Stimulated activated CD8-positive, alpha-beta memory T cell treated with anti-CD3 and anti-CD28 coated beads, Interleukin-2, amount 100 ng/mL, for 1 hour (primary cell): ENCODE measurements at places on chromosomes 16 and 17.

DNA sequence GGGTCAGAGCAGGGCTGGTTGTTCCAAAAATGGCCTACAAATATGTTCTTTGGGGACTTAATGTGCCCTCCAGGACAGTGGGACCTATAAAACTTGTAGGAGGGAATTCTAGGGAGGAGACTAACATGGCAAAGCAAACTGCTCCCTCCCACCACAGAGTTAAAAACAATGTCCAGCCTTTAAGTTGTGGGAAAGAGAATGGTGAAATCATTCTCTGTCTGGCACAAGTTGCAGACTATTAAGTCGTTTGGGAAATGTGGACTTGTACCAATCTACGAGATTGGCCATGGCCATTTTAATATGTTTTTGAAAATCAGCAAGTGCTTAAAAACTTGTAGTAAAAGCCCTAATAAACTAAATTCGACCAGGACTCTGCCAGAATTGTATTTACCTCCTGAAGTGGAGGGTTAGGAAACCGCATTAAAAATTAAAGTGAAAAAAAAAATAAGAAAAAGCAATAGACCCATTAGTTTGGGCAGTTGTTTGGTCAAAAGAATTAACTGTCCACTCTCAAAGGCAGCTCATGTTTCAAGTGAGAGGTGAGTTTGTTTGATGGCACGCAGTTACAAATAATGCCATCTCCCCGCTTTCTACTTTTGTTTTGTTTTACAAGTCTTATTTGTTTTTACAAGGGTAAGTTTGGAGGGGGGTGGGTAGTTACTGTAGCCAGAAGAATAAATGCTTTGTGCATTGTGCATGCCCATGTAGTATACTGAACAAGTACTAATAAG lies 32.4 kb downstream of the ANKFN1 start:
- no peak for DNase-seq

- no peak for DNase-seq
Observed at GRCh38 chr16:28011971-28012445, 51.5 kb downstream of the GSG1L start.

DNA sequence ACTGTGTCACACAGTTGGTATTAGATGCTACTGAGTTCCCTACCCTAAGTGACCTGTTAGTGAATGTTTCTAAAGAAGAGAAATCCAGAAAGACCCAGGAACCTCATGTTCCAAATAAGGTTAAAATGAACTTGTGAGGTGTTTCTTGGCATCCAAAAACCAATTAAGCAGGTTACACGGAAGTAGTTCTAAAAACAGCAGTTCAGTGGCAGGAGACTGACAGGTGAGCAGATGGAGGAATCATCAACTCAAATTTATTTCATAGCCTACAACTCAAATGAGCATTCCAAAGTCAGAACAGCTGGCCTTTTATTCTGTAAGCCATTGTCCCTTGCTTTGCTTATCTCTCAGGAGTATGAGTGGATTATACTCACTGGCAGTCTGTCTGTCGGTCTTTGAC lies 188.3 kb downstream of the IRX3 start:
- no peak for DNase-seq

DNA sequence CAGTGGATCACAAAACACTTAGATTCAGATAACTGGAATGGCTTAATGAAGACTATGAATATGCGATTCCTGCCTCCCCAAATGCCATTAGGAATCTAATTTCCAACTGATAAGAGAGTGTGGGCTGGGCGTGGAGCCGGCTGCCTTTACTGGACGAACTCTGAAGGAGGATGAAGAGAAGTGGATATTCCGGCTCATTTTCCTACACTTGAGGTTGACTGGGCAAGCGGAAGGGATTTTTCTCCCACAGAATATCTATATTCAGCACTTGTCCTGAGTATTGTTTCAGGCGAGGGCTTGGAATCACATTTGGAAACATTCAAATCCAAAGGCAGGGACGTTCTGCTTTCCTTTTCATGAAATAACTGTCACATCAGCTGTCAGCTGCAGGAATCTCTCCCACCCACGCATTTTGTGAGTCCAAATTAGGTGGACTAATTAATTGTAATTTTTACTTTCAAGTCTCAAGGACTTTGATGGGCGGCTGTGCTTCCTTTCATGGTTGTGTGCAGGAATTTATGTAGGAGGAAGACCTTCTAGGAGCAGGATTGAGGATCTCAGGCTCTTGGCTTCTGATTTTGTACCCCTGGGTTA lies 138.5 kb downstream of the PITPNC1 start:
- no peak for DNase-seq

DNA sequence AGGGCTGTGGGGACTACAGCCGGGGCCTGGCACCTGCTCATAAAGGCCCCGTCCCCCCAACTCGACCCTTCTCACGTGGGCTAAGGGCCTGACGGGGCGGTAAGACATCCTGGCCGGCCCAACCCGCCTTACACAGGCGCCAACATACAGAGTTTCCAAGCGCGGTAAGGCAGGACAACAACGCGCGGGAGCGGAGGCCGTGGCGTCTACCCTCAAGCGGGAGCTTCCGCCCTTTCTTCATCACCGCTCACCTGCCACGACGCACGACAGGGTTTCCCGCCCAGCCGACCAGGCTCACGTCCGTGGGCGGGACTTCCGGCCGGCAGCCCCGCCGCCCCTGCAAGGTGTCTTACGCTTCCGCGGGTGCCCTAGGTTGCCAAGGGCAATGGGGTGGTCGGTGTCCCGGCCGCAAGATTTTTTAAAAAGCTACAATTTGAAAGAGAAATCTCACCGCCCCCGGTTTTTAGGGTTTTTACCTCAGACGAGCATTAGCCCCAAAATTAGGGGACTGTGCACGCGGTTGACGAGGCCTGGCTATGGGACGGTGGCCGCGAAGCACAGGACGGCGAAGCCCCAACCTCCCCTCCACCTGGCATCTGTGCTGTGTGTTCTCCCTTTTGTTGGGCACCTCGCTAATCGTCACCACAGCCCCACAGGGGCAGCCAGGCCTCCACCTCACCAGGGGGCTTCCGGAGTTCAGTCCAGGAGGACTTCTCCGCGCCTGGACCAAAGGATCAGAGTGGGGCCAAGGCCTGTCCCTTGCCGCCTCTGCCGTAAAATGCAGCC lies at the start of gene TERB1:
Gene TERB1, minus strand, starts transcription at position 265 of the 786 bp plus-strand sequence. CDS start 4,786 bp downstream, outside the sequence.
- DNase-seq: no peak

DNA sequence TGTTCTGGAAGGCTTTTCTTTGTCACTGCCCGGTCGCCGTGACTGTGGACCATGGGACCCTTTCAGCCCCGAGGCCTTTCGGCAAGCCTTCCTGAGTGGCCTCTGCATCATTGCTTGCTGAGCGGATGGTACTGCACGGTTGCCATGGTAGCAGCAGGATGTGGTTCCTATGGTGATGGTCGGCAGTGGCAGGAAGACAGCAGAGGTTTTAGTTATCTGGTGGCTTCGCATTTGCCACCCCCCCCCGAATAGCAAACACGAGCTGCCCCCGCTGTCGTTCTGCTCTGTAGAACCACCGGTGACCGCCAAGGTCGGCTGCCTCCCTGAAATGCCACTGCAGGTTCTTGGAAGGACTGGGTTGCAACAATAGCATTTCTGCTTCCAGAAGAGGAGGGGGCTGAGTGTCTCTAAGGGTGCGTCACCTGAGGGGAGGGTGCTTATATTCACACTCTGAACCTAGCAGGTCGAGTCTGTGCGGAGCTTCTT lies 76.6 kb downstream of the CMIP start:
- peak; percentile 68 for DNase-seq

DNA sequence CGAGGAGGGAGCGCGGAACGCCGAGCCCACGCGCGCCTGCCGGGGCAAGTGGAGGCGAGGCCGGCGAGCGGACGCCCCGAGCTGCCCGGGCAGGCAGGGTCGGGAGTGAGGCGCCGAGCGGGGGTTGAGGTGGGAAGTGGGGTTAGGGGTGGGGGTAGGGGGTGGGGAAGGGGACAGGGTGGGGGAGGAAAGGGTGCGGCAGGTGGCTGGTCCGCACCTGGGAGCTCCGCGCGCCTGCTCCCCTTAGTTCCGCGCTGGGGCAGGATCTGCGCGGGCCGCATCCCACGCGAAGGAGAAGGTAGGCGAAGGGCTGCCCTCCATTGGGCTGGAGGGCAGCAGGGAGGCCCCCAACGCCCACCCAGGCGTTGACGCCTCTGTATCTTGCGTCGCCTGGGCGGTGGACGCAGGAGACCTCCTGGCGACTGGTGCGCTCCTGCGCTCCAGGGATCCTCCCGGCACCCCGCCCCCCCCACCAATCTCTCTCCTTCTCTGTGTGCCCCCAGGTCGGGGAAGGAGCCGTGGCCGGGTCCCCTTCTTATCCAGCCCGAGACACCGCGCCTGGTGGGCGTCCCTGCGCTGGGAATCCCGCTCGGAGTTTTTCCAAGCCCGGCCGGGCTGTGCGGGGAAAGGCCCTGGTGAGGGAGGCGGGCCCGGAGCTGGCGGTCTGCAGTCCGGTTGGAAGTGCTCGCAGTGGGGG lies 51.3 kb upstream of the AMZ2 start:
- DNase-seq: no peak

DNA sequence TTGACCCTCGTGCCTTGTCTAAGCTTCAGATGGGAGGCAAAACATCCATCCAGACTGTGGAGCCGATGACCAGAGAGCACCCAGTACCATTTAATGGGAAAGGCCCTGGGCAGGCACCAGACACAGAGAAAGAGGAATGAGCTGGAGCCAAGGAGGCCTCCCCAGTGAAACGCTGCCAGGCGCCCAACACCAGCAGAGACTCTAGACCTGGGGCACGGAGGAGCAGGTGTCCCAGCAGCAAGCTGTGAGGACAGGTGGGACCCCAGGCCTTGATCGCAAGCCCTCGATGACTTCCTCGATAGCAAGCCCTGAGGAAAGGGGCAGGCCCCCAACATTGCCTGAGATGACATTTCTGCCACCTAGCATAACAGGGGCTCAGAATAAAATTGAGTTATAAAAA lies 62.2 kb upstream of the SIAH1 start:
- DNase-seq: no peak

- no peak for DNase-seq
Observed at GRCh38 chr16:7083096-7083495, 249.5 kb upstream of the RBFOX1 start.

DNA sequence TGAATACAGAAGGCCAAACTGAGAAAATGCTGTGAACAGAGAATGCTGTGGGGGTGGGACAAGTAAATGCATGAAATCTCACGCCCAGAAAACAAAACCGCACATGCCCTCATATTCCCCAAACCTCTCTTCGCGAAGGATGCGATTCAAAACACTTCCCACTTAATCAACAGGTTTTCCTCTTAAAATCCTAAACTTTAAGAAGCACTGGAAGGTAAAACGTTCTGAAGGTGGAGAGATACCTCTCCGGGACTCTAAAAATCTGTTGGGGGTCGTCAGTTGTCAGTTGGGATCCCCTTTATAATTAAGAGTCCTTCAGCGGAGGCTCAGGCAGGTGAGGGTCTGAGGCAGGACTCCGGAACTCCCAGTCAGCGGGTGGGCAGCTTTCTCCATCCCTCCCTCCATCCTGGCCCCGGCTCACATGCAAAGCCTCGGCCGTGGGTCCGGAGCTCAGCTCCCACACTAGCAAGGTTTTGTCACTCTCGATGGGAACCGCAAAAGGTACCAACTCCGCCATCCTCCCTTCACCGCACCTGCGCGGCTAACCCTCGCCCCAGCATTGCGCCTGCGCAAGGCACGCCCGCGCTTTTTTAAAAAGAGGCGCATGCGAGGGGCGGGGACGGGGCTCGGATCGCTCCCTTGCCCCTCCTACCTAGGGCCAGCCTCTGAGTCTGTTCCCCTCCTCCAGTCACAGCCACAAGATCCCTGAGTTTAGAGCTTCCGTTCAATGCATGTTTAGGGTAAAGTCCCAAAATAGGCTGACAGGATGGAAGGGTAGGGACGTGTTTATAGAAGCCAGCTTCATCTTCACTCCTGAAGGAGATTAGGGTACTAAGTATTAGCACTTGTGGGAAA lies at the start of gene RDM1:
Gene RDM1, minus strand, starts transcription at position 563 of the 855 bp plus-strand sequence. Its CDS starts 46 bp downstream, at position 517.
- DNase-seq: peak; percentile 61
